ENCODE measurements at places on chromosomes 5 and 9. TPM values are rescaled to one million over a fixed set of nuclear protein-coding genes. Genes with fewer than 3 reads are reported as not detected.

DNA sequence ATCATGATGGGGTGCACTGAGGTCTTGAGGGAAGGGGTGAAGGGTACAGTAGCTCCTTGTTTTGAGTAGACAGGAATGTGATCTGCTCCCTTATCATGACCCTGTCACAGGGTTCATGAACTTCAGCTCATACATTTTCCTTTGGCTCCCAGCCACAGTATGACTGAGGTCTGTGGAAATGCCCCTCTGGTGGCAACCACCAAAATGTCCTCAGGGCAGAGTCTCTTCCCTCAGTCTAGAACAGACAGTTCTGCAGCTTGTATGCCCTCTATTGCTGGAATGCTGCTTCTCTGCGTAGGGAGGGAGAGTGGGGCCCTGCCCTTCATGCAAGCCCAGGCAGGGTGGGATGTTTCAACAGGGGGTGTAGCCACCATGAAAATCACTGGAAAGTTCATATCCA, 53.8 kb upstream of the SNCAIP start:
- no peak overlapping the region for H3K4me3 ChIP-seq
- no peak overlapping the region for H3K27ac ChIP-seq
- H3K27me3 ChIP-seq = no peaks in the 10 kb centered on the region

GRCh38 chr9:4832786-4833579, 40.2 kb downstream of the RCL1 start:
- H3K4me3 ChIP-seq = no peak overlapping the region
- H3K36me3 ChIP-seq = no peaks in the 10 kb centered on the region
- peak overlapping the region; percentile 99 for H3K27ac ChIP-seq

DNA sequence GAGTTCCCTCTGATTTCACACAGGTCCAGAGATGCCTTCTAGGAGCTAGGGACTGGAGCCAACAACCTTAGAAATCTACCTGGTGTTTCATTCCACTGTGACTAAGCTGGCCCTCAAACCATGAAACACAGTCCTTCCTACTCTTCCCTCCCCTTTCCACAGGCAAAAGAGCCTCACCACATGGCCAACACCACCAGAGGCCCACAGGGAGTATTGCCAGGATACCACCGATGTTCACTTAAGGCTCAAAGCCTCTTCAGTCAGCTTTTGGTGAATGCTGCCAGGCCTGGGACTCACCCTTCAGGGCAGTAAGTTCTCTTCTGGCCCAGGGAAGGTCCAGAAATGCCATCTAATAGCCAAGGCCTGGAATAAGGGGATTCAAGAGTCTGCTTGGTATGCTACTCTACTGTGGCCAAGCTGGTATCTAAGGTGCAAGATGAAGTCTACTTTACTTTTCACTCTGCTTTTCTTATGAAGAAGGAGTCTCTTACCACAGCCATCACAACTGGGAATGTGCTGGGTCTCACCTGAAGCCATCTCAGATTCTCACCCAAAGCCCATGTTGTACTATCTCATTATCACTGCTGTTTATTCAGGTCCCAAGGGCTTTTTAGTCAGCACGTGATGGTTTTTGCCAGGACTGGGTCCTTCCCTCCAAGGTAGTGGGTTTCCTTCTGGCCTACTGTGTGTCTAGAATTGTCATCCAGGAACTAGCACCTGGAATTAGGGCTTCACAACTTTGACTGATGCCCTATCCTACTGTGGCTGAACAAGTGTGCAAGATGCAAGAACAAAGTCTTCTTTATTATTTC, 1018.4 kb downstream of the TAF11L14 start:
- H3K27ac ChIP-seq = no peak overlapping the region
- H3K36me3 ChIP-seq = no peaks in the 10 kb centered on the region
- no peaks in the 10 kb centered on the region for H3K27me3 ChIP-seq

Gene GCNT4
- not detected for total RNA-seq

Gene NTNG2
- not detected for total RNA-seq

Gene ZNF883
- not detected for total RNA-seq

DNA sequence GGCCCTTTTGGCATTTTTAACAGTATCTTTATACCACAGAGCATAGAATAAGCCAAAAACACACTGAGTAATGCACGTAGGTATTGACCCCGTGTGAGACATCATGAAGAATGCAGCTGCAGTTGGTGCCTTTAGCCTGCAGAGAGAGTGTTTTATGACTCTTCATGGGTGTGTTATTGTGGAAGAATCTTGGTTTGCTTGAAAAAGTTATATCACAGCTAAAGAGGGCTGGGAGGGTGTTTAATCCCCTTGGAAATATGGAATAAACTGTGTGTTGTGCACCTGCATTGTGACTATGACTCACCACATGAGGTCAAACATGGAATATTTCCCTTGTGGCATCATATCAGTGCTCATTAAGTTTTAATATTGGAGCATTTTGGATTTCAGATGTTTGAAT, 458.7 kb downstream of the CDH9 start:
- H3K4me1 ChIP-seq = no peaks in the 10 kb centered on the region
- no peaks in the 10 kb centered on the region for H3K36me3 ChIP-seq
- H3K4me3 ChIP-seq = no peak overlapping the region
- H3K27ac ChIP-seq = no peak overlapping the region

DNA sequence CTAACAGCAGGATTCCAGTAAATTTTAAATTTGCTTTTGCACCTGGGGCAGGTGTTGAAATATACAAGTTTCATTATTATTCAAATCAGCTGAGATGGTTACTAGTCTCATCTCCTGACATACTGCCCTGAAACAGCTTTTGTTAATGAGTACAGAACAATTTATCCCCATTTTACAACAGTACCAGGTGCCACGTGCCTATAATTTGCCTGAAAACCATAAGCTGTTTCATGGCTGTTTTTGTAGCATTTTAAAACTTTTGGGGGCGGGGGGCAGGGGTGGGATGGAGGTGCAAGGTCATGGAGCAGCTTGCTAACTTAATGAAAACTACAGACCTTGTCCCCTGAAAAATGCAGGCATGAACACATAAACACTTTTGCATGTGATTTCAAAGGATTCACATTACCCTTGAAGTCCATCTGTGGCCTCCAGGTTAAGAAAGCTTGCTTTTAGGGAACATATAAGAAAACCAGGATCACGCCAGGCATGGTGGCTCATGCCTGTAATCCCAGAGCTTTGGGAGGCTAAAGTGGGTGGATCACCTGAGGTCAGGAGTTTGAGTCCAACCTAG, 42.1 kb downstream of the TIMD4 start:
- DNase-seq = no peak
- H3K27ac ChIP-seq = no peak overlapping the region
- H3K4me1 ChIP-seq = no peaks in the 10 kb centered on the region
- no peak overlapping the region for H3K4me3 ChIP-seq
- H3K36me3 ChIP-seq = no peaks in the 10 kb centered on the region

- H3K27me3 ChIP-seq = no peaks in the 10 kb centered on the region
- H3K4me1 ChIP-seq = no peaks in the 10 kb centered on the region
- H3K27ac ChIP-seq = no peak overlapping the region
- DNase-seq = no peak
- no peaks in the 10 kb centered on the region for H3K36me3 ChIP-seq
Observed at GRCh38 chr5:74422671-74423070, 217.9 kb downstream of the ENC1 start.

- DNase-seq = no peak
- H3K27me3 ChIP-seq = no peaks in the 10 kb centered on the region
- H3K27ac ChIP-seq = no peak overlapping the region
- no peaks in the 10 kb centered on the region for H3K36me3 ChIP-seq
Observed at GRCh38 chr5:175337680-175338079, 106.3 kb downstream of the DRD1 start.

GRCh38 chr9:121645003-121645402, 6.4 kb upstream of the DAB2IP start:
- DNase-seq = no peak
- no peak overlapping the region for H3K4me3 ChIP-seq
- no peak overlapping the region for H3K27ac ChIP-seq
- no peaks in the 10 kb centered on the region for H3K36me3 ChIP-seq
- H3K27me3 ChIP-seq = no peaks in the 10 kb centered on the region

Gene LRRC19
- total RNA-seq = not detected

GRCh38 chr9:134463280-134463679, 137.0 kb downstream of the RXRA start:
- DNase-seq = no peak
- H3K4me3 ChIP-seq = no peak overlapping the region

- H3K4me3 ChIP-seq = no peak overlapping the region
- no peak overlapping the region for H3K27ac ChIP-seq
- no peaks in the 10 kb centered on the region for H3K27me3 ChIP-seq
- H3K36me3 ChIP-seq = no peaks in the 10 kb centered on the region
- DNase-seq = no peak
- peaks cover 24% of the 10 kb centered on the region for H3K4me1 ChIP-seq
Observed at GRCh38 chr5:52842111-52842510, 54.4 kb downstream of the ITGA1 start.

Gene DNM1
- total RNA-seq = 2.9 TPM

DNA sequence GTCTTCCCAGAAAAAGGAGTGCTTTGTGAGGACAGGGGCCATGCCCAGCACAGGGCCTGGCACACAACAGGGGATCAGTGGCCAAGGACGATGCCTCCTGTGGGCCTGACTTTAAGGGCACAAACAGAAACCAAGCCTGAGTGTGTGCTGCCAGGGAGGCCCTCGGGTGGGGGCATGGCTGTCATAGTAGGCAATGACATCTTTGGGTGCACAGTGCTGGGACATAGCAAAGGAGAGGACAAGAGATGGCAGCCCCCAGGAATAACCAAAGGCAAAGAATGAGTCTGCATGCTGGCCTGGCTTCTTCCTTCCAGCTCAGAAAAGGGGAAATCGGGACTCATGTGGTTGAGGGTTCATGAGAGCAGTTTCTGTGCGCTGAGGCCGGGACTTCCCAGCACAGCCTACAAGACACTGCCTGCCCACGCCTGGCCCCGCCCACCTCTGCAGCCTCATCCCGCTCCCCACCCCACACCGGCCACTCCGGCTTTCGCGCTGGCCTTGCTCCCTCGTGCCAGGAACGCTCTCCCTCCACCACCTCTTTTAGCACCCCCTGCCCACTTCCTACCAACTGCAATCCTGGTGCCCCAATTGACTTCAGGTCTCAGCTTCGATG, 13.8 kb upstream of the LHX2 start:
- H3K36me3 ChIP-seq = no peaks in the 10 kb centered on the region
- peaks cover 3% of the 10 kb centered on the region for H3K4me1 ChIP-seq
- peaks cover 72% of the 10 kb centered on the region for H3K27me3 ChIP-seq
- no peak overlapping the region for H3K4me3 ChIP-seq

DNA sequence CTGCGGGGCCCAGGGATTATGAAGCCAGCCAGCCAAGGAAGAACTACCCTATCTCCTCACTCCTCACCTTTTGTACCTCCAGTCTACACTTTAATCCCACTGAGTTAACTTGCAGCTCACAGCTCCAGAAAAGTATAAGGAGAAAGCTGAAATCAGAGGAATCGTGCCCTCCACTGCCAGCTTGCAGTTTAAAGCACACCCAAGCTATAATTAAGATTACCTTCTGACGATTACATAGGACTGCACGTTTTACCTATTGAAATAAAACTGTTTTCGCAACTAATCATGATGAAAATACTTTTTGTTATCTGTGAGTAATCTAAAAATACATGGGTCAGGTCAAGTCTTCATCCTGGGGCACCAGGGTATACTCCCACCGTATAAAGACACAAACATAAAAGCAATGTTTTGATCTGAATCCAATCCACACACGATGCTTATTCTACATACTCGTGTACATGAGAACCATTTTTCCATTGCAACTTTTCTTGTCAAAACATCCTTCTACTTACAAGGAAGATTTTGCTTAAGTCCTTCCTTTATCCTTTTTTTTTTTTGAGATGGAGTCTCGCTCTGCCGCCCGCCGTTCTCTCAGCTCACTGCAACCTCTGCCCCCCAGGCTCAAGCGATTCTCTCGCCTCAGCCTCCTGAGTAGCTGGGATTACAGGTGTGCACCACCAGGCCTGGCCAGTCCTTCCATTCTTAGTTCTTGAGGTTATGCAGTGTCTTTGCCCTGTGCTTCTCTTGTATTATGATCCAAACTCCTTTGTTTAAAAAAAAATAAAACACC, 7.6 kb downstream of the RPL37 start:
- H3K36me3 ChIP-seq = peaks cover 29% of the 10 kb centered on the region
- no peaks in the 10 kb centered on the region for H3K27me3 ChIP-seq

Gene FBXO38
- 52.9 TPM for total RNA-seq

GRCh38 chr9:92649007-92649406, 20.9 kb downstream of the IPPK start:
- DNase-seq = no peak
- H3K27ac ChIP-seq = no peak overlapping the region
- H3K27me3 ChIP-seq = no peaks in the 10 kb centered on the region
- peaks cover 21% of the 10 kb centered on the region for H3K36me3 ChIP-seq
- H3K4me3 ChIP-seq = no peak overlapping the region

DNA sequence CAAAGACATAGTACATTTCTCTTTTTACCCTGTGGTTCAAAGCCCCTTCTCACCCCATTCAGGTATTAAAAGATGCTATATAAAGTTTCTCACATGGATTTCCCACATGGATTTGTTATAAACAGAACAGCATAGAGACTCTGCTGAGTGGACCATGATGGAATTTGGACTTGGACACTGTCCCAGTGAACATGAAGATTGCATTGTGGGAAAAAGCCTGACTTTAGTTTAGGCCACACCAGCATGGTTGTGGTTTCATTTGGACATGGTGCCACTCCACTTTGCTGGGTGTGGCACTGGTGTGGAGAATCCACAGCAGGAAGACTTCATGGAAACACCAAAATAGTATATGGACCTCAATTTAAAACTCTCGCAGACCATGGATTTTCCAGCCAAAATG, 124.6 kb downstream of the ARHGAP26 start:
- DNase-seq = no peak
- H3K4me3 ChIP-seq = no peak overlapping the region
- H3K27ac ChIP-seq = no peak overlapping the region
- H3K27me3 ChIP-seq = no peaks in the 10 kb centered on the region

GRCh38 chr9:35757226-35757891, 3.3 kb upstream of the MSMP start:
- no peaks in the 10 kb centered on the region for H3K36me3 ChIP-seq
- peak overlapping the region; percentile 97 for H3K27ac ChIP-seq
- H3K4me1 ChIP-seq = peaks cover 93% of the 10 kb centered on the region
- peak; percentile 54 for DNase-seq

DNA sequence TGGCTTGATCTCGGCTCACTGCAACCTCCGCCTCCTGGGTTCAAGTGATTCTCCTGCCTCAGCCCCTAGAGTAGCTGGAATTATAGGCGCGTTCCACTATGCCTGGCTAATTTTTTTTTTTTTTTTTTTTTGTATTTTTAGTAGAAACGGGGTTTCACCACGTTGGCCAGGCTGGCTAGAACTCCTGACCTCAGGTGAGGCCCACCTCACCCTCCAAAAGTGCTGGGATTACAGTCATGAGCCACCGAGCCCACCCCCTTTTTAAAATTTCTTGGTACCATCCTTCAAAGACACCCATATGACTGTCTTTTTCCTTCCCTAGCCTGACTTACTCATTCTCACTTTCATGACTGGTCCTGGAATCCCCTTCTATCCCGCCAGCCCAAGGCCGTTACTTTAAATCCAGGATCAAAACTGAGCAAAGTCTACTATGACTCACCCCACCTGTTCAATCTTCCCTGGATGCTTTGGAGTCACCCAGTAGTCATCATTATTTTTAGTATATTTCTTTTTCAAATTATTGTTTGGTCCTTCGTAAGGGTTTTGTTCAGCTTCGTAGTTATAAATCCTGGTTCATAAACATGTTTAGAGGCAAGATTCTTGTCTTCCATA, 1.2 kb upstream of the TBCA start:
- H3K4me1 ChIP-seq = peaks cover 26% of the 10 kb centered on the region
- H3K4me3 ChIP-seq = no peak overlapping the region
- H3K27me3 ChIP-seq = no peaks in the 10 kb centered on the region
- H3K36me3 ChIP-seq = no peaks in the 10 kb centered on the region
- no peak overlapping the region for H3K27ac ChIP-seq

Data from endothelial cell of umbilical vein (primary cell).